ENCODE measurements at places on chromosomes 2 and 18.

DNA sequence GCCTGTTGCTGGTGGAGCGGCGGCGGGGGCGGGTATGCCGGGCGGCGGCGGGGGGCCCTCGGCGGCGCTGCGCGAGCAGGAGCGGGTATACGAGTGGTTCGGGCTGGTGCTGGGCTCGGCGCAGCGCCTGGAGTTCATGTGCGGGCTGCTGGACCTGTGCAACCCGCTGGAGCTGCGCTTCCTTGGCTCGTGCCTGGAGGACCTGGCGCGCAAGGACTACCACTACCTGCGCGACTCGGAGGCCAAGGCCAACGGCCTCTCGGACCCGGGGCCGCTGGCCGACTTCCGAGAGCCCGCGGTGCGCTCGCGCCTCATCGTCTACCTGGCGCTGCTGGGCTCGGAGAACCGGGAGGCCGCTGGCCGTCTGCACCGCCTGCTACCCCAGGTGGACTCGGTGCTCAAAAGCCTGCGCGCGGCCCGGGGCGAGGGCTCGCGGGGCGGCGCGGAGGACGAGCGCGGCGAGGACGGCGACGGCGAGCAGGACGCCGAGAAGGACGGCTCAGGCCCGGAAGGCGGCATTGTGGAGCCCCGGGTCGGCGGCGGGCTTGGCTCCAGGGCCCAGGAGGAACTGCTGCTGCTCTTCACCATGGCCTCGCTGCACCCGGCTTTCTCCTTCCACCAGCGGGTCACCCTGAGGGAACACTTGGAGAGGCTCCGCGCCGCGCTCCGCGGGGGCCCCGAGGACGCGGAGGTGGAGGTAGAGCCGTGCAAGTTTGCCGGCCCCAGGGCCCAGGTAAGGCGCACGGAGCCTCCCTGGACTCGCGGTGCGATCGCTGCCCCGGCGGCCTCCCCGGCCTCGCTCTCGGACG is 1.0 kb downstream of the ZCCHC2 start:
- DNase-seq, result peak; percentile 35

DNA sequence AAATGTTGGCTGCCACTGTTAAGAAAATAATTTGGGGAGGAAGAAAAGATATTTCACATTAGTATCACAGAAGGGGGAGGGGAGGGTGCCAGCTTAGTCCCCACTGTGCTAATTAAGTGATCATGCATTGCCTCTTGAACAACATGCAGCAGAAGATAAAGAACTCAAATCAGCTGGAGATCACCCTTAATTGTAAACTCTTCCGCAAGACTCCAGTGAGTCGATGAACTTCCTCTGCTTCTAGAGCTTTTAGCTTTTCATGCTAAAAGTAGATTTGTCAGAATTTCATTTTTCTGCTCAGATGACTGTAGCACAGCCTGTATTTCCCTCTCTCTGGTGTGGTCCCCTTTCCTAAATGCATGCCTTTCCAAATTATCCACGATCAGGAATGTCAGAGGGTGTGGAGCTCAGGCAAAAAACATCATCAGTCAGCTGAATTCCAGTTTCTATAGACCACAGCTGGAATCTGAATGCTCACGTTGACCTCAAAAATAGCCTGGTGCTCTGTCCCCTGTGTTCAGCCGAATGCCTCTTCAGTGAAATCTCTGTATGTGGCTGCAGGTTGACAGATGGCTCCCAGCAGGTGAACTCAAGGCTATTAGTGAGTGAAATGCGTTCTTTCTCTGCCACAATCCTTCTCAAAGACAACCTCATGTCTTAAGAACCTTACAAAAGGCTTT is 156.8 kb upstream of the UNC80 start:
- DNase-seq, result no peak

DNA sequence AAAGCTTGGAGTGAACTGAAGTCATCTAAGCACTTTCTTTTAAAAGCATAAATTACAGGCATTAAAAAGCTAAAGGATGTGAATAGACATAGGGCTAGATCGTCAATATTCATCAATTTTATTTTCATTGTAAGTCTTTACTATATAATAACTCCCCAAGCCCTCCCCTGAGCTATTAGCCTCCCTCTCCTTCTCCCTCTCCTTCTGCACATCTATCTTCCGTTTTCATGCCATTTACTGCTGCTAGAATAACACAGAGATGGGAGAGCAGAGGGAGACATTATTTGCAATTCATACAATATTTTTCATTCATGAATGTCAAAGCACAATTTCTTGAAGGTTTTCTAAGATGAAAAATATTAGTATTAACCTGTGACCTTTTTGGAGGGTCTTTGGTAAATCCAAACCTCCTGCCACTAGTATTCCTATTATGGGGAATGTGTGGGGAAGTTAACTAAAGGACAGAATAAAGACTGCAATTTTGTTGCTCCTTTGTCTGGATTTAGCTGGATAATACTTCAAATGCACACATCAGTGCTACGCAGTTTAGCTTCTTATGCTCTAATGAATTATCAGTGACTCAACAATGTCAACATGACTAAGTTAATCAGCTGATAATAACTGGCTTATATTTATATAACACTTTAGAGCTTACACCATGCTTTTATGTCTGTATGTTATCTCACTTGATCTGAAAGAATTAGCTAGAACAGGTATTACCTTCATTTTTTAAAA is 28.2 kb upstream of the MFF start:
- no peak for DNase-seq

- no peak for DNase-seq
These were observed 19.2 kb downstream of the TMEM177 start for GRCh38 chr2:119698246-119698645.

DNA sequence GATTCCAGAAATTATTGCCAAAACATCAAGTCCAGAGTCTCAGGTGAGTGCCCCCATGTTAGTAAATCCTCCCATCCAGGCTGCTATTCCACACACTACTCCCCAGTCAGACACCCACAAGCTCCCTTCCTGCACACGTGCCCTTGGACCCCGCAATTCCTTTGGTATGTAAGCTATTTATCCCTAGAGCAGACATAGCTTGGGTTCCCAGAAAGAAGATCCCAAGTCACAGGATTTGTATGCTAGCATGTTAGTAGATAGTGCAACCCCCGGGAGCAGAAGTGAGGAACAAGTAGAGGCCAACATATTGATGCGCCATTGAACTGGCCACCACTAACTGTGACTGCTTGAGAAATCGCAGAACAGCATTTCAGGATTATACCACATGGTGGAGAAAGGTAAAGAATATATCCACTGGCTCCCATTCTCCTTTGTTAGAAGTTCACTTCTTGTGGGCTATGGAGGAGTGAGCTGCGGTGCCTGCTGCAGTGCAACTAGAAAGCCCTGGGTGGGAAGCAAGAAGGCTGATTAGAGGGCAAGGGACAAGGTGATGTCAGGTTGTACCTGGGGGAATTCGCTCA is 137.5 kb upstream of the CHAC2 start:
- no peak for DNase-seq

GRCh38 chr2:133420788-133421187 is 147.5 kb downstream of the NCKAP5 start:
- no peak for DNase-seq

DNA sequence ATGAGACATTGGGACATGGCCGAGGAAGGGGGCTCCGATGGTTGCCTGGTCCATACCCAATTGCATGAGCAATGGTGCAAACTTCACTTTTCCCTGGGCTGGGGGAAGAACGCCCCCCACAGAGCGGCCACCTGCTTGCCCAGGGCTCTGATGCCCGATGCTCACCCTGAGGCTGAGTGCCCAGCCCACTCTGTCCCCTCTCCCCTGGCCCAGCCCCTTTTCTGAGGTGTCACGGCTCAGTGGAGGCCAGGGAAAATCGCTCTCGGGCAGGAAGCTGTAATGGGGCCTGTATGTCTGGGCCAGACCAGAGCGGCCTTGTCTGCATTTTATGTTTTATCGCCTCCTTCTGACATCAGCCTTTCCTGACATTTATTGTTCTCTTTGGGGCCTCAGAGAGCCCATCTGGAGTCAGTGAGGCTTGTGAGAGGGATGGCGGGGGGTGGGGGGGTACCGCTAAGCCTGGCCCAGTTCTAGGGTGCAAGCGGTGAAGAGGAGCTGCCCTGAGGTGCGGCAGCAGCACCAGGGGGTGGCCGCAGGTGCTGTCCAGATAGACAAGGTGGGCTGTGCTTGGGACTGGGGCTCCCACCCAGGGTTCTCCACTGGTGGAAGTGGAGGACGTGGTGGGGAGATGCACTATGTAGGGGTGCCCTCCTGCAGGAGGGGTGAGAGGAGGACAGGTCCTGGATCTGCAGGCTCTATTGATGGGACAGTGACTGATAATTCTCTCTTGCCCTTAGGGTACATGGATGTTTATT is 46.2 kb downstream of the INHBB start:
- DNase-seq, result no peak

GRCh38 chr2:231312066-231312465 is 83.4 kb upstream of the B3GNT7 start:
- no peak for DNase-seq

- DNase-seq, result no peak
These were observed 2.7 kb downstream of the KCTD18 start for GRCh38 chr2:200507179-200507578.

DNA sequence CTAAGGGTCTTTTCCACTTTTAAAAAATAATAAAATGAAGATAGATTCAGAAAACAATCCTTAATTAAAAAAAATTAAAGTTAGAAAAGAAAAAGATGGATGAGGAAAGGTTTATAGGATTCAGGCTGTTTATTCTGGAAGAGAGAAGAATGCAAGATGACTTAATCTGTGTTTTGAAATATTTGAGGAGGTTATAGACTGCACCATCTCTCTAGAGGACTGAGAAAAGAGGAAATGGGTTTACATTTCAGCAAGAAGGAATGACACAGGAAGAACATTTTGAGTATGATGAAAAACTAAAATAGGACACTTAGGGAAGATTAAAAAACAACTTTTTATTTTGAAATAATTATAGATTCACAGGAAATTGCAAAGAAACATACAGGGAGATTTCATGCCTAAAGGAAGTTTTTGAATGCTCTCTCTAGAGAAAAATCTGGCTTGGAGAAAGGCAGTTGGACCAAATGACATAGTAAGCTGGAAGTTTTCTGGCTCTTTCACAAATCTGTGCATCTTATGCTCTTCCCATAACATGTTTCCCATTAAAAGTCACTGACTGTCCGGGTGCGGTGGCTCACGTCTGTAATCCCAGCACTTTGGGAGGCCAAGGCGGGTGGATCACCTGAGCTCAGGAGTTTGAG is 75.0 kb downstream of the CERS6 start:
- no peak for DNase-seq

- DNase-seq, result no peak
These were observed 69.6 kb downstream of the MAPRE2 start for GRCh38 chr18:35110554-35111485.

GRCh38 chr2:46982351-46983064 is 66.9 kb upstream of the MCFD2 start:
- no peak for DNase-seq

DNA sequence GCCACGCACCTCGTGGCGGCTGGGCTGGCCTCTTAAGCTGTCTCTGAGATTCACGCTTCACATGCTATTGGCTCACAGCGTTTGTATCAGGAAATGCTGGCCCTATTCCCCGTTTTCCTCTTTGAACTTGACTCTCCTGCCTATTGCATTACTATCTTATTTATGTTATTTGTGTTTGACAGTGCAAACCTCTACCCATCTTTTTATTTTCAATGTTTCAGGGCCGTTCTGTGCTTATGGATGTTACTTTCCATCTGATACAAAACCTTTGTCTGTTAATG is 149.9 kb upstream of the TWIST2 start:
- DNase-seq, result no peak

DNA sequence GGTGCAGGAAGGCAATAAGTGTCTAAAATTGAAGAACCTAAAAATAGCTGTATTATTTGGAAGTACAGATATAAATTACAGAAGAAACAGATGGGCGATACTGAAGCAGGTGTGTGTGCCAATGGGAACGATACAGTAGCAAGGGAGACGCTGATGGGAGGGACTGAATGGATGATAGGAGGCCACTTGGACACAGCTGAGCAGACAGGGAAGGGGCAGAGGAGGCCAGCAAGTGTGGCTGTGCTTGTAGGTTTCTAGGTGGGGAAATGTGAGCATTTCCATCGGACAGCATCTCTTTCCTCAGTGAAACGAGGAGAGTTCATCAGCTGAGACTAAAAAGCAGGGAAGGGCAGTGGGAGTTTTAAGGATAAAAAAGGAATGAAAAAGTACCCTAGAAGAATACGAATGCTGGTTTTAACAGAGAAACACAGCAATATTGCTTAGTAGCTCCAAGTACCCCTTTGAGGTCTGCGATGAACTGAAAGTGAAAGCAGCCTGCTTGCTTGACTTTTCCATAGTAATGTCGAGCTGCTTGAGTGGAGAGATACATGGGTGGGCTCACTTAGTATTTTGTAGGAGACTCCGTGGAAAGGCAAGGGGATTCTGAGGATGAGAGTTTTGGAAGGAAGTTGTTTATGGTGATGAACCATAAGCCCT is 91.7 kb upstream of the EPC2 start:
- DNase-seq, result no peak

- no peak for DNase-seq
These were observed 205.4 kb downstream of the PPP1R1C start for GRCh38 chr2:182191061-182191460.

GRCh38 chr2:3956892-3957291 is 253.5 kb downstream of the DCDC2C start:
- DNase-seq, result no peak

DNA sequence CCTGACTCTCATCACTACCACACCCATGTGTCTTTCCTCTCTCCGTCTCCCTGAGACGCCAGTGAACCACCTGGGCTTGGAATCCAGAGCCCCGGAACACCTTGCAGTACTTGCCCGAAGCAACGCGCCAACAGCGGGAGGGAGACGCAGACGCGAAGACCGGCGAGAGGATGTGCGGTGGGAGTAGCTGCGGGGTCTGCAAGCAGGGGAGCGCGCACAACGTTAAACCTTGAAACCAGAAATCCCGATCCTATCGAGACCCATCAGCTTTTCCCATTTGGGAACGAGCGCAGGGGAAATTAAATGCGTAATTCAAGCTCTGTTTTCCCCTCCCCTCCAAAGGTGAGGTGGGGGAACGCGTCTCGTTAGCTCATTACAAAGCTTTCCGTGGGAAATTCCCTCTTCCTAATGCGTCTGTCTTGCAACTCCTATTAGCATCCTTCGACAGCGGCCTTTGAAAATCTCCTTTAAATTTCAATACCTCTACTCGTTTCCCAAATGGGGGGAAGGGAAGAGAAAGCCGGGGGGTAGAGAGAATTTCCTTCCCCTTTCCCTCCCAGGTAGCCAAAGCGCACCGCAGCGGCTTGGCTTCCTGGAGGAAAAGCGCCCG is 421 bp upstream of the CNTNAP5 start:
- DNase-seq, result no peak

DNA sequence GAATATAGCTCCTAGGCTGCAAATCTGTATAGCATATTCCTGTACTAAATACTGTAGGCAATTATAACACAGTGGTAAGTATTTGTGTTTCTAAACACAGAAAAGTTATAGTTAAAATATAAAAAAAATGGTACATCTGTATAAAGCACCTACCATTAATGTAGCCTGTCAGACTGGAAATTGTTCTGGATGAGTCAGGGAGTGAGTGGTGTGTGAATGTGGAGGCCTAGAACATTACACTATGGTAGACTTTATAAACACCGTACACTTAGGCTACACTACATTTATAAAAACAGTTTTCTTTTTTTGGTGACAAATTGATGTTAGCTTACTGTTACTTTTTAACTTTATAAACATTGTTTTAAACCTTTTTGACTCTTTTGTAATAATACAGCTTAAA is 226.3 kb downstream of the CCDC85A start:
- no peak for DNase-seq

Measured in activated naive CD4-positive, alpha-beta T cell (primary cell).